ENCODE measurements at places on chromosomes 7 and 10. TPM values are rescaled to one million over a fixed set of nuclear protein-coding genes. Genes with fewer than 3 reads are reported as not detected.

The GATA3 gene
- 112 TPM for total RNA-seq

DNA sequence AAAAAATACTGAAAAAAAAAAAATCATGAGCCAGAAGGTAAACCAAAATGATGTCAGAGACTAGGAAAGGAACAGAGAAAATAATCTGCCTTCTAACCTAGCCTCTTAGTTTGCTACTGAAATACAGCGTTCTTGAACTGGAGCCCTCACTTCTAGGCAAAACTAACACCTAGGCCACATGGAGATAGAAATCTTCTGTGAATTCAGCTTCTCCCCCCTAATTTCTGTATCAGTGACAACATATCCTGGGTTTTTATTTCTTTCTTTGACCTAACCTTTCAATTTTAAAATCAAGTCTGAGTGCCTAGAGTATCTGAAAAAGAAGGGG, 100.1 kb upstream of the GLCCI1 start:
- H3K27me3 ChIP-seq, result no peaks in the 10 kb centered on the region
- no peak overlapping the region for H3K27ac ChIP-seq
- DNase-seq, result no peak
- H3K36me3 ChIP-seq, result no peaks in the 10 kb centered on the region

GRCh38 chr7:35905555-35905954, 104.7 kb downstream of the SEPTIN7 start:
- no peak overlapping the region for H3K4me3 ChIP-seq
- peaks cover 2% of the 10 kb centered on the region for H3K4me1 ChIP-seq

The SEPTIN14 gene
- total RNA-seq, result not detected

DNA sequence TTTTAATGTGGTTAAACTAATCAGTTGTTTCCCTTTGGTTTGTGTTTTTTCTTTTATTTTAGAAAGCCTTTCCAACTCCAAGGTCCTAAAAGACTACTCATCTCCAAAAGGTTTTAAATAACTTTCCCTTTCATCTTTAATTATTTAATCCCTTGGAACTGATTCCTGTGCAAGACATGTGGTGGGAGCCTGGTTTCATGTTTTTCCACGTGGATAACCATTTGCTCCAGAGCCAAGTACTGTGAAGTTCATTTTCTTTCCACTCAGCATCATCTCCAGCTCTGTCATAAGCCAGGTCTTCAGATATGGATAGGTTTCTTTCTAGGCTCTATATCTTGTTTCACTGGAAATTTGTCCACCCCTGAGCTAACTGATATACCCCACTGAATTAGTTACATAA, 16.7 kb downstream of the PPP1R3C start:
- DNase-seq, result no peak
- H3K4me1 ChIP-seq, result no peaks in the 10 kb centered on the region
- no peak overlapping the region for H3K4me3 ChIP-seq
- H3K36me3 ChIP-seq, result no peaks in the 10 kb centered on the region
- peaks cover 15% of the 10 kb centered on the region for H3K27me3 ChIP-seq

The BRAF gene
- total RNA-seq, result 30.3 TPM

The C10orf67 gene
- total RNA-seq, result not detected

- H3K4me1 ChIP-seq, result peaks cover 15% of the 10 kb centered on the region
- H3K36me3 ChIP-seq, result peaks cover 42% of the 10 kb centered on the region
- no peak overlapping the region for H3K27ac ChIP-seq
- H3K27me3 ChIP-seq, result no peaks in the 10 kb centered on the region
Observed at GRCh38 chr7:104967088-104967487, 46.9 kb upstream of the KMT2E start.

DNA sequence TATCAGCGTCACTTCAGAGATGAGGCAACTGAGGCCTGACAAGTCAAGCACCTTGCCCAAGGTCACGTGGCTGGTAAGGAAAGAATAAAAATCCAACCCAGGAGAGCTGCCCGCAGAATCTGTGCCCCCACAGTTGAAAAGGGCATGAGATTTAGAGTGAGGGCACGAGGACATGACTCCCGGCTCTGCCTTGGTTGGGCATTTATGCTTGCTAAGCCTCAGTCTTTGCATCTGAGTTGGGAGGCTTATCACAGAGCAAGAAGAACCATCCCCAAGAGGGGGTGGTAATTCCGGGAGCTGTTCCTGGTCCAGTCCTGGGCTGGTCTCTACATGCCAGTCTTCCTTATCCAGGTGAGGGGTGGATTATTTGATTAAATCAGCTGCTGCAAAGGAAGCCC, 37.3 kb downstream of the PLPP4 start:
- no peak for DNase-seq
- H3K4me1 ChIP-seq, result no peaks in the 10 kb centered on the region
- no peak overlapping the region for H3K27ac ChIP-seq
- no peaks in the 10 kb centered on the region for H3K27me3 ChIP-seq
- H3K4me3 ChIP-seq, result no peak overlapping the region

- H3K4me1 ChIP-seq, result peaks cover 39% of the 10 kb centered on the region
- H3K36me3 ChIP-seq, result peaks cover 65% of the 10 kb centered on the region
- no peaks in the 10 kb centered on the region for H3K27me3 ChIP-seq
- no peak for DNase-seq
- H3K4me3 ChIP-seq, result no peak overlapping the region
Observed at GRCh38 chr7:137923380-137923779, 76.6 kb upstream of the DGKI start.

- DNase-seq, result no peak
- no peaks in the 10 kb centered on the region for H3K4me1 ChIP-seq
- no peaks in the 10 kb centered on the region for H3K36me3 ChIP-seq
- no peak overlapping the region for H3K4me3 ChIP-seq
Observed at GRCh38 chr7:30750683-30751650, 968 bp upstream of the INMT start.

The EPO gene
- total RNA-seq, result not detected
